NCI-H524 treated with DMSO at 0.1 percent for 48 hours (cell line): ENCODE measurements at places on chromosomes 12 and 14.

- DNase-seq = no peak
Observed at GRCh38 chr12:41052441-41052840, 135.7 kb upstream of the PDZRN4 start.

DNA sequence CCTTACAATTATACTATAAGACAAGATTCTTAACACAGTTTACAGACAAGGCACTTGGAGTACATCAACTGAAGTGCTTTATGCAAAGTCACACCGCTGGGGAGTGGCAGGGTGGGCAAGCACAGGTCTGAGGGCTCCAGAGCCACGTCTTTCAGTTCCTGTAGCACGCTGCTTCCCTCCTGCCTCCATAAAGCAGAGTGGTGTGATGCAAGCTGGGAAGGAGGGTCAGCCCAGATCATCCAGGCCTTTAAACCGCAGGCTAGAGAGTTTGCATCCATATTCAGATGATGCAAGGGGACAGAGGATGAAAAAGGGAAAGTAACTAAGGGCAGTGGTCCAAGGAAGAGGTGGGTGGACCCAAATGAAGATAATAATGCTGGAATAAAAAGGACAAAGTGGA lies 132.6 kb downstream of the ITPR2 start:
- DNase-seq = no peak

- no peak for DNase-seq
Observed at GRCh38 chr12:49556391-49557186, 11.4 kb downstream of the MCRS1 start.

DNA sequence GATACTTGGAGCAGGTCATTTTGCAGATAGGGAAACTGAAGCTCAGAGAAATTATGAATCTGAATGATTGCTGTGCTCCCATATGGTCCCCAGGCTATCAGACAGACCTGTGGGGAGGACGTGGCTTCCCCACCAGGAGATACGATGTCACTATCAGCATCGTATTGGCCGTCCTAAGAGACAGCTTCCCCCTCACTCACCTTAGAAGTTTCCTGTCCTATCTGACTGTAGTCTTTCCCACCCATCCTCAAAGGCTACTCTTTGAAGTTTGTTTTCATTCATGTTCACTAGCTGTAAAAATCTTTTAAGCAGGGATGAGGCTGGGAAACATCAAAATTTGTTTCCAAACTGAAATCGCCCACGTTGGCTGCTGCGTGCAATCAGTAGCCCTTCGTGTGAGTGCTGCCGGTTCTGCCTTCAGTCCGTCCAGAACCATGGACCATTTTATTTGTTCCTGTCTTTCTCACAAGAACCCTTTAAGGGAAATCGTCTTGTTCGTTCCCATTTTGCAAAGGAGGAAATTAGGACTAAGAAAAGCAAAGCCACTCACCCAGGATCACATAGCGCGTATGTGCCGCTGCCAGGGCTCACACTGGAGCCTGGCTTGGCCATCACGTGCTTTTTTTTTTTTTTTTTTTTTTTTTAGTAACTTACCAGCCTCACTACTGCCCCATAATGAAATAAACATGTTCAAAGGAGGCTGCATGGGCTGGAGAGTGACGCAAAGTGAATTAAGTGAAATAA lies 1.0 kb upstream of the KDM2B start:
- no peak for DNase-seq

DNA sequence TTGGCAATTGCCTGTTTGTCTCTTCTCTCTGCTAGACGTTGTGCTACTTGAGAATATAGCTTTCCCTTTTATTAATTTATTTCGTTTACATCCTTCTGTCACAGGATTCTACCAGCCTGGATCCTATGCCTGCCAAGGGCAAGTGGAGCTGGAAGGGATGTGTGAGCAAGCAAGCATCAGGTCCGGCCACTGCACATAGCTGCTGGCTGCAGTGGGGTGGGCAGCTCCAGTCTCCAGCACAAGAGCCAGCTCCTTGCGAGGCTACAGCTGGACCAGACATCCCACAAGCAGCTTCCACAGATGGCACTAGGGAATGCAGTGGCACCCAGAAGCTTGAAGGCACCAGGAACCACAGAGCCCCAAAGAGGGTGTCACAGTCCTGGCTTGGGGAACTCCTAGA lies 225.0 kb downstream of the KCNC2 start:
- no peak for DNase-seq

DNA sequence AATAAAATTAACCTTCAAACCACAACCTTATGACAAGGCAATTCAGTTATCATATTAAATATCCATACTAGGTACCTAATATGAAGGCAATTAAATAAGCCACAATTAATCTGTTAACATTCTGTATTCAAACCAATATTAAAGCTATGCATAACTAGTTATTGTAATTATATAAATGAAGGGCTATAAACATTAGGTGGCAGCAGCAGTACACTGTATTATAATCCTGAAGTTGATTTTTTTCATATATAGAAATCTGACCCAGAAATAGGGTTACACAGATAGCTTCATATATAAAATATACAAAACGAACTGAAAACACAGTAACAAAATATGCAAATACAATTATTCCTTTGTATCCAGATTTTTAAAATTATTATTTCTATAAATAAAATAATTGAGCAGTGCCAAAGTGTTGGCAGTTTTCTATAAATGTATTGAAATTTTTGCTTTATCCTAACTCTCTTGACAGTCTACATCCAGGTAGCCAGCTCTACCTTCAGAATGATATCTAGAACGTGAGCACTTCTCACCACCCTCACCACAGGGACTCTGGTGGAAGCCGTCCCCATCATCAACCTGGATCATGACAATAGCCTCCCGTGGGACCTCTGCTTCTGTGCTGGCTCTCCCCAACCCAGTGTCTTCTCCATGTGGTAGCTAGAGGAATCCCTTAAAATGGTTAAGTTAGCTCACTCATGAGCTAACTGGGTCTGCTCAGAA lies 136.2 kb downstream of the MED13L start:
- DNase-seq = no peak

DNA sequence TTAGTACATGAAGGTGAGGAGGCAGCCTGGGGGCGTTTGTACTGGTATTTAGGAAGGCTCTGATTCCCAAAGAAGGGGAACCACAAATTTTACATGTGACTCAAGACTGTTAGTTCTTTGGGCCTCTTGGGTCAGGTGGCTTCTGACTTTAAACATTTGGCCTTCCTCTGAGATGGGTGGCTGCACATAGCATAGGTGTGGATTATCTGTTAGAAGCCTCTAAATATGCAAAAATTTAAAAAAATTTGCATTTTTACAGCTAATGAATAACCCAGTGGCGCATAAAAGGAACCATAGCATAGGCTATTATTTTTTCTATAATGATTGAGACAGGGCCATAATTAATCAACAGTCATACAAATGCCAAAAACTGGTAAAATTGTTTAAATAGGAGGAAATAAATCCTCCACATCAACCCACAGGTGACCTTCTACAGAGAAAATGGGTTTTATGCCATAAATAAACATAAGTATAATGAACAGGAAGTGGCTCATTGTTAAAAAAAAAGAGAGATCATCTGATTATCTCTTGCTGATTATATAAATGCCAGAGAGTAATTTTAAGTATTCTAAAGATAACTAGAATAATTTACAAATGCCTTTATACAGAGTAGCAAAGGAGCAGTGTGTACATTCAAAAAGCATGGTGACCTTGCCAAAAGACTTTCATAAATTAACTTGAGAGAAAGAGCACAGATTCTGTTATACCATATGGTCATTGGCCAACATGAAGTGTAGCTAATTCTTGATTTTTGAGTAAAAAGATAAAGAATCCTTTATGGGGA lies 284.2 kb upstream of the ATP2B1 start:
- DNase-seq = no peak

- no peak for DNase-seq
Observed at GRCh38 chr12:100794441-100795173, at the start of gene ANO4. TSS of gene ANO4 (plus strand) at chr12:100794776. CDS start at chr12:100901786, 107,010 bp downstream.

DNA sequence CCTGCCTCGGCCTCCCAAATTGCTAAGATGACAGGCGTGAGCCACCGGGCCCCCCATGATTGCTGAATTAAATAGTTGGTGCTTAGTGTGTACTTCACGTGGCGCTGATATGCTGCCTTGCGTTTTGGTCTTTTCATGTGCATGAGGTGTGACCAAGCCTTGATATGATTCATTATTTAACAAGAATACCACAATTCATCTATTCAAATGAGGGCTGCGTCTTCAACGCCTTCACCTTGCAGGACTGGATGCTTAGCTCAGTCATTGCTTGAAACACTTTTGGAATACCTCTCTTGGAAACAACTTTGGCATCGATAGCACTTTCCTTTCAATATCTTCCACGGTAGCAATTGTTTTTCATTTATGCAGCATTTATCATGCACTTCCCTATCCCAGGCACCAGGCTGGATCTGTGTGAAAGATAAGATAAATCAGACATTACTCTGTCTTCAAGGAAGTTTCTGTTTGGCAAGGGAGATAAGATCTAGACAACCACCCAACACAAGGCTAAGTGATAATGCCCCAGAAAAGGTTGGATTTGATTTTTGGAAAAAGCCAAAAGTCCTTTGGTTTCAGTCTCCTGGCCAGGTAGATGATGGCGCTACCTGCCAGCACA lies 1.3 kb upstream of the TEAD4 start:
- no peak for DNase-seq

DNA sequence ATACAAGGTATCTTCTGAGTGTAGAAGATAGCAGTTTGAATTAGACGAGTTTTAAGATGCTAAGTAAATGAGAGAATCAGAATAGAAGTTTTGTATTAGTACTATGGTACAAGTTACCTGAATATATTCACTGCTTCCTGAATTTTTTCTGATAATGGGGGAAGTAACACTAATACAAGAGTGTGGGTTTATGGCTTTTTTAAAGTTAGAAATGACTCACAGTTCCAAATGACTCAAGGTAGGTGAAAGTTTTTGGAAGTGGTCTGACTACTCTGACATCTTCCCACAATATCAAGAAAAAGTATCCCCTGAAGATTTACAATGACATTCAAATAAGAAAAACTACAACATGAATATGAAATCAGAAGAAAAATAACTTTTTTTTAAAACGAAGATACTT lies 123.7 kb upstream of the GARIN6 start:
- no peak for DNase-seq

GRCh38 chr12:40655451-40655850 lies 36.8 kb upstream of the CNTN1 start:
- no peak for DNase-seq

DNA sequence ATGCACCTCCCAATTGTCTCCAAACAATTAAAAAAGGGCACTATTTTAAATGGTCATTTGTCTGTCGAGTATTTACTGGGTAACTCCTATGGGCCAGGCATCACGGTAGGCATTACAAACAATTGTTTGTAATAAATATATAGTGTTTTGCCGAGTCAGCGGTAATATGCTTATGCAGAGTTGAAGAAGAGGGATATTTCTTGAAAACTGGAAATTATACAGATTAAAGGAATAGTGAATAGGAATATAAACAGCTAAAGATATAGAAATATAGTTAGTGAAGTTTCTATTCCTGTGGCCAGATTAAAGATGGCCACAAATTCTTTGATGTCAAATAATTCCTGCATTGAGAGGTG lies 13.5 kb upstream of the CRADD start:
- DNase-seq = no peak

DNA sequence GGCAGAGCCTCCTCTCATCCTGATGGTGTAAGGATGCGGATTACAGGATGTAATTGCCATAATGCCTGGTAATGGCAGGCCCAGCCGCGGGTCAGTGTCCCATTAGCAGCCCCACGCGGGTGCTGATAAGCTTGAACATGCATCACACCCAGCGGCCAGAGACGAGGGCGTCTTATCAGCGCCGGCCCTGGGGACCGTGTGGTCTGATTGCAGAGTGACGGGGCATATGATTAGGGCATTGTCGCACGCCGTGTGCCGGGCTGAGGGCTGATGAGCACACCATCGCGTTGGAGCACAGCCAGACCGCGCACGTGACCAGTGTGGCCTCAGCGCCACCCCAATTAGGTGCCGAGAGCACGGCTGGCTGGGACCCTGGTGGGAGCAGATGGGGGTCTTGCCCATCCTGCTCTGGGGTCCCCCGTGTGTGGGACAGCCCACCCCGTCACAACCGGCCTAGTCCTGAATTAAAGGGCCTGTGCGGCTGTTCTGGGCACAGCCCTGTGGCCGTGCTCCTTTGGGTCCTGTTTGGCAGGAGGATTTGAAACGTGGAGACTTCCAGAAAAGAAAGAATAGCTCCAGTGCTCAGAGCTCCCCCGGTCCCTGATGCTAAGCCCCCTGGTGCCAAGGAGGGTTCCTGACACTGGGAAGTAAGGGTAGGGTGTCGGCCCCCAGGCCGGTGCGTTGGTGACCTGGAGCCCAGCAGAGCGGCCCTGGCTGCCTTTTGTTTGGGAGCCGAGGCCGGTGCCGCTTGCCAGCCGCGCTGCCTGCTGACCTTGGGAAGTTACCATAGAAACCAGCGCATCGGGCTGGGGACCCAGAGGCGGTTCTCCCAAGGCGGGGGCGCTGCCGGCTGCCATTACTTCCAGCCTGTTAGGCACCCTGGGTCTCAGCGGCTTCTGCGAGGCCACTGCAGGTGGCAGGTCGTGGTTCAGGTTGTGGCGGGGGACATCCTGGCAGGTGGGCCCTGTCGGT lies 20.7 kb downstream of the KIF26A start:
- no peak for DNase-seq

- no peak for DNase-seq
Observed at GRCh38 chr12:58809064-58809607, 111.2 kb downstream of the LRIG3 start.

DNA sequence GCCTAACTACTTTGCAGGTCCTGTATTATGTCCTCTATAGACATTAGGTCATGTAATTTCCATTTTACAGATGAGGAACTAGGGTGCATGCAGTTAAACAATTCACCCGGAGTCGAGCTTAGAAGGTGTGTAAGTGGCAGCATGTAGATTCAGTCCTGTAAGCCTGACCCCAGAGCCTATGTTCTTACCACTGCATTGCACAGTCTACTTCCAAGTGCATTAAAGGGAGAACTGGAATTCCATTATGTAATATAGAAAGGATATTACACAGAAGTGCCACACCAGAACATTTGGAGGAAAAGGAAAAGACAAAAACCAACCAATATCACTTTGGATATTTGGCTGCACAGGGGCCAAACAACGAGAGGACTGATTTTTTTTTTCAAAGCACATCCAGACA lies 1.2 kb downstream of the GLT8D2 start:
- DNase-seq = no peak

GRCh38 chr14:94284221-94284620 lies 8.8 kb downstream of the SERPINA10 start:
- DNase-seq = no peak

DNA sequence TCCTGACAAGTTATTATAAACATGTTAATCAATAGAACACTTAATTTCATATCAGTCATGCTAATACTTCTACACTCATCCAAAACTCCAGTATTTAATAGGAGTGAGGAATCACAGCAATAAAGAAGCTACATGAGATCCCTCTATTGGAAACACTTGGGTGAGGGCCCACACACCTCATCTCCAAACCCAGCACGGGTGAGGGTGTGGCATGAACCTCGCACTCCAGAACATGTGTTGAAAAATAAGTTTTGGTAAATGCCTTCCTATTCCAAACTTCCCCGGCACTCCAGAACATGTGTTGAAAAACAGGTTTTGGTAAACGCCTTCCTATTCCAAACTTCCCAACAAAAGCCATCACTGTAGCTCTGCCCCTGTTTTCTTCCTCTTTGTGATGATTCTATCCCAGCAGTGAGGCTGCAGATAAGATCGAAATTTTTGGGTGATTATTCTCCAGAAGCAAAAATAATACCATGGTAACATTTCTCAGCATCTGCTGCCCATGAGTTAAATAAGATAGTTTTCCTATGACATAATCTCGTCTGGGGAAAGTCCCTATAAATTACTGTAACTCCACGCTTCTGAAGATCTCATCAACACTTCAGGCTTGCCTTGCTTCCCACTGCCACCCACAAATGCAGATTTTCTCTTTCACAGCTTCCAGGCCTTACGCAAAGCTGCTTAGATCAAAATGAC lies 24.4 kb upstream of the PTPRB start:
- no peak for DNase-seq

- DNase-seq = no peak
Observed at GRCh38 chr14:29320286-29320685, 553.7 kb downstream of the FOXG1 start.
